Head of caudate nucleus (tissue), 42 donors: ENCODE measurements at places on chromosomes 2 and 18.

- DNase-seq: no peak
Observed at GRCh38 chr18:8868276-8868675, 162.9 kb downstream of the MTCL1 start.

- no peak for DNase-seq
Observed at GRCh38 chr2:81853341-81853740, 1548.8 kb upstream of the LRRTM1 start.

GRCh38 chr2:26396734-26397298, 4.9 kb upstream of the DRC1 start:
- DNase-seq: no peak

- DNase-seq: no peak
Observed at GRCh38 chr2:191086706-191087105, 64.1 kb downstream of the STAT4 start.

- DNase-seq: no peak
Observed at GRCh38 chr18:76388891-76389423, 106.1 kb downstream of the ZNF516 start.

- DNase-seq: no peak
Observed at GRCh38 chr18:42281124-42281523, 326.1 kb downstream of the PIK3C3 start.

DNA sequence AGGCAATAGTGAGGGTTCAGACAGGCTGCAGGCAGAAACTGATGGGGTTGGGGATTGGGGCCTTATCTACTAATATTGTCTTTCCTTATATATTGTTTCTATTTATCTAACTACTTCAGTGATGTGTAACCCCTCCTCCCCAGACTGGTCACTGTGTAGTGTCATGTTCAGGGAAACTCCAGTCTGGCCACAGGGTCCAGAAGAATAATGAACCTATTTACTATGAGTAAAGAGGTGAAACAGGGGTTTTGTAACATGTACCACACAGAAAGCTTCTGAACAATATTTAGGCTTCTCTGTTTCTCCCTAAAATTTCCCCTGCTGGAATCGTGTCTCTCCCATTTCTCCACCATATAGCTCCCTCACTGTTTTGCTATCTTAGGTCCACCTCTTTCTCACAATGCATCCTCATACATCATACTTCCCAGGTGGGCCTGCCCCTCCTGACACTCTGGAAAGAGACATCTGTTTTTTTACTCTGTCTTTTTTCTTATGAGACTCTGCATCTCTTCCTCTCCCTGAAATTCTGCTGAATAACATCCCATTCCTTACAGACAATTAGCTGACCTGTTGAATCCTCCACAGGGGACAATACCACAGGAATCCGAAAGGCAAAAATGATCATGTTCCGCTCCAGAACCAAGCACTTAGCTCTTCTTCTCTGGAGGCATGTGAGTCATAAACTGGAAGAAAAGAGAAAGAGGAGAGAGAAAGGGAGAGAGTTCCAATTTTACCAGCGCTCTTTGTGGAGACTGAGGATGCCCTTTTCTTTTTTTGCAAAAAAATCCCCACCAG, 154.8 kb downstream of the ZEB2 start:
- no peak for DNase-seq

DNA sequence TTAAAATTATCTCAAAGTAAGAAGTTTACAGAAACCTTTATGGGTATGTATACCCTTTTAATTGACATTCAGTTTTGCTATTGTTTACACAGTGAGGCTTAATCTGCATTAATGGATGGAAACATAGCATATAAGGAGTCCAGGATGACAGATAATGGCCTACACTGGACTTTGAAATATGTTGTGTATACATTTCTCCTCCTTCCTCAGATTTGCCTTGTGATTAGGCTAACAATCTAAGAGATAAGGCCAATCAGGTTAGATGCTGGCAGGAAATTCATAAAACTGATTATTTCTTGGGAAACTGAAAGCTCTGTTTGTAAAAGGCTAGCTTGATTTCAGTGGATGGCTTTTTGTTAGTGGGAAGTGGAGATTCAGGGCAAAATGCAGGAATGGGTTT, 191.9 kb downstream of the LDLRAD4 start:
- no peak for DNase-seq

GRCh38 chr2:183063083-183063482, 15.5 kb upstream of the DUSP19 start:
- no peak for DNase-seq

DNA sequence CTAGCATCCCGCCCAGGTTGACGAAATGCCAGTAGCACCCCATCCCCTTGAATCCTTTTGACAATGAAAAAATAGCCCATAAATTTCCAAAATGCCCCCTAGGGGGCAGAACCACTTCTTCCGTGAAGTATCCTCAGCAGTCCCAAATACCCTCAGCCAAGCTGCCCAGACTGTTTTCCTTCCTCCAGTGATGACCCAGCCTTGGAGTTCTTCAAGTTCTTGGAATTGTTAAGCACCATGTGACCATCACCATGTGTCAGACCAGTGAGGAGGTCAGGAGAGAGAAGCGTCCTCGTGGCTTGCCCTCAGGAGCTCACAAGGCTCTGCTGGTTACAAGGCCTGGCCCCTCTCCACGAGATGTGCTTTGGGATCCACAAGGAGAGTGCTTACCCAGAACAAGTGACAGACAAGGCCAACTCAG, 1.4 kb upstream of the SLC23A3 start:
- no peak for DNase-seq

- no peak for DNase-seq
Observed at GRCh38 chr2:100196786-100197494, 54.5 kb upstream of the AFF3 start.
